ENCODE measurements at places on chromosomes 4 and X. TPM values are rescaled to one million over a fixed set of nuclear protein-coding genes. Genes with fewer than 3 reads are reported as not detected.

DNA sequence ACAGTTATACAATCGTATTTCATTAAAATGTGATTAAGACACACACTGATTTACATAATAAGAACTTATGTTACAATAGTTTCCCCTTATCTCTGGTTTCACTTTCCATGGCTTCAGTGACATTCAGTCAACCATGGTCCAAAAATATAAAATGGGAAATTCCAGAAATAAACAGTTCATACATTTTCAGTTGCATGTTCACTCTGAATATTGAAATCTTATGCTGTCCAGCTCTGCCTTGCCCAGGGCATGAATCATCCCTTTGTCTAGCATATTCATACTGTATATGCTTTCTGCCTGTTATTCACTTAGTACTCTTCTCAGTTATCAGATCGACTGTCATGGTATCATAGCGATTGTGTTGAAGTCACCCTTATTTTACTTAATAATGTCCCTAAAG, 173.8 kb upstream of the DCAF12L2 start:
- no peak for DNase-seq

DNA sequence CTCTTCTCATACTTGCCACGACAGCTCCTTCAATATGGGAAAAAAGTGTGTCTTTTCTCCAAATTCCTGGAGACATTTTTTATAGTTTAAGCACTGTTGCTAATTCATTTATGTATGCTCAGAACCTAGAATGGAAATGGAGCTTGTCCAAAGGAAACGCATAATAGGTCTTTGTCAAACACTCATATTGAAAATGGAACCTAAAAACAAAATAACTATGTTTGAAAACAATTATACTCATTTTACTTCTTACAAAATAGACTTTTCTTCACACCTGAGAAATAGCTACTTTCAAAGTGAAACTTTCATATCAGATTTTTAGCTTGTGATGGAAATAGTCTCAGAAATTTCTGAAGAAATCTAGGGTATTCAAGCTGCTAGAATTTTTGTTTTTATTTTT, 529.7 kb upstream of the BOD1L1 start:
- no peak for DNase-seq

DNA sequence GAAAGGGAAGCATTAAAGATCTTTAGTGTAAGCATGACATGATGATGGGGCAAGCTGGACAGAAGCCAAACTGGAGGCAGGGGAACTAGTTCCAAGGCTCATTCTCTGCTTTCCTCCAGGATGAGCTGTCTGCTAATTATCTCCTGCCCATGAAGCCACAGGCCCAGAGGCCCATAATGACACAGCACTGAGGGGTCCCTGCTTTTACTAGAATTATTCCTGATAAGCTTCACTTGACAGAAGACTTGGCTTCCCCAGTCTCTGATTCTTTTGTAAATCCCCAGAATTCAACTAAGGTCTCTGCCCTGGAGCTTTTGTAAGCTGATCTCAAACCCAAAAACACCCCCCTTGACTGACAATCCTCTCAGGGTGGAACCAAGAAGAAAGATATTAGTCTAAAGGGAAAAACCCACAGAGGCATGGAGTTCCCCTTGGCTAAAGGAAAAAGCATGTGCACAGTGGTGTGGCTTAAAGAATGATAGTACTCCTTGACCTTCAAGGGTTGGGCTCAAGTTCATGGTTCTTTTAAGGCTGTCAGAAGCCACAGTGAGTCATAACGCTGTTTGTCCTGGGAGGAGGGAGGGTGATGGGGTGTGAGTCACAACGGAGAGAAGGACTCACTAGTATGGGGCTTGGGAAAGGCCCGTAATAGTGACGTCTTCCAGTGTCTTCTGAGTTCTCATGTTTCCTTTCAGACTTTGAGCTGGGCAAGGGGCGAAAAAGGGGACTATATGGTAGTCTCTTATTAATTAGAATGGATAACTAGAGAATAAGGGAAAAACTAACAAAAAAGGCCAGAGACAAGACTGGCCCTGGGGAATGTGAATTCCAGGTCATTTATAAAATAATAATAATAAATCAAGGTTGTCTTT, 146.0 kb upstream of the CPEB2 start:
- no peak for DNase-seq

Gene GBA3
- total RNA-seq = not detected

Gene GYG2
- total RNA-seq = 0.29 TPM

Gene DOK7
- not detected for total RNA-seq

Data from glomerular endothelial cell (primary cell).